T-helper 17 cell (primary cell): ENCODE measurements at places on chromosomes 4 and X. TPM values are rescaled to one million over a fixed set of nuclear protein-coding genes. Genes with fewer than 3 reads are reported as not detected.

GRCh38 chr4:180153587-180153986 is 2089.6 kb upstream of the TENM3 start:
- no peak overlapping the region for H3K27ac ChIP-seq
- no peaks in the 10 kb centered on the region for H3K36me3 ChIP-seq
- H3K4me3 ChIP-seq = no peak overlapping the region
- no peaks in the 10 kb centered on the region for H3K4me1 ChIP-seq

SATL1 gene
- total RNA-seq = not detected

DNA sequence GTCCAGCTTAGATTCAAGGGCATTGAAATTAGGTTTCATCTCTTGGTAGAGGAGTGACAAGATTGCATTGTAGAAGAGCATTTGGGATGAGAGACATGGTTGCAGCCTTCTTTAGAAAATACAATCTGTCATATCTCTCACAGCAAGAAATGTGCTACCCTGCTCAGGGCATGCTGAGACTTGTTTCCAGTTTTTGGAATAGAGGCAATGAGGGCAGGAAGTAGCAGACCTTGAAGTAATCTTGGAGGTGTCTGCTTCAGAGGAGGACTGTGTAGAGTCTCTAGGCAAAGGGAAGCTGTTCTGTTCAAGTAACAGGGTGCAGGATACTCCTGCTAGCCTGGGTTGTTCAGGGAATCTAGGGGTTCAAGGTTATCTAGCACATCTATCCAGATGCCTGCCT is 116.1 kb upstream of the ZNF827 start:
- no peak overlapping the region for H3K4me3 ChIP-seq
- peaks cover 6% of the 10 kb centered on the region for H3K27me3 ChIP-seq
- DNase-seq = no peak
- H3K4me1 ChIP-seq = peaks cover 2% of the 10 kb centered on the region

DOK7 gene
- total RNA-seq = not detected

KLF8 gene
- total RNA-seq = 20.5 TPM

GRCh38 chrX:19785647-19786046 is 101.8 kb downstream of the SH3KBP1 start:
- no peak for DNase-seq
- peaks cover 34% of the 10 kb centered on the region for H3K4me1 ChIP-seq
- no peak overlapping the region for H3K4me3 ChIP-seq
- H3K27me3 ChIP-seq = no peaks in the 10 kb centered on the region
- peak overlapping the region; percentile 51 for H3K27ac ChIP-seq

DNA sequence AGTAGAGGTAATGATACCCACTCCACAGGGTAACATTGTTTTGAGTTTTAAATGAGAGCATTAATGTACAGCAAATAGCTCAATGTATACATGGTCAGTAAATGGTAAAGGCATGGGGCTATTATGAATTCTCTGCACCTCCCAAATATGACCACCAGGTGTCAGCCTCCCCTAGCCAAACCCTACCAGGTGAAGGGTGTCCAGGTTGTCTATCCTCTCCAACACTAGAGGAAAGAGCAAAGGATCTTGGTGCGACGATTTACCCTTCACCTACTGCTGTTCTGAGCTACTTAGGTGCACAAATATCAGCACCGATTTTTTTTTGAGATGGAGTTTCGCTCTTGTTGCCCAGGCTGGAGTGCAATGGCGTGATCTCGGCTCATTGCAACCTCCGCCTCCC is 26.5 kb upstream of the XIAP start:
- H3K4me3 ChIP-seq = no peak overlapping the region
- peaks cover 3% of the 10 kb centered on the region for H3K4me1 ChIP-seq
- H3K27me3 ChIP-seq = peaks cover 6% of the 10 kb centered on the region

PDCL2 gene
- not detected for total RNA-seq

CXCL6 gene
- not detected for total RNA-seq

- H3K4me1 ChIP-seq = no peaks in the 10 kb centered on the region
- H3K4me3 ChIP-seq = no peak overlapping the region
- H3K36me3 ChIP-seq = no peaks in the 10 kb centered on the region
Observed at GRCh38 chr4:156778093-156778492, 193.5 kb downstream of the PDGFC start.

DNA sequence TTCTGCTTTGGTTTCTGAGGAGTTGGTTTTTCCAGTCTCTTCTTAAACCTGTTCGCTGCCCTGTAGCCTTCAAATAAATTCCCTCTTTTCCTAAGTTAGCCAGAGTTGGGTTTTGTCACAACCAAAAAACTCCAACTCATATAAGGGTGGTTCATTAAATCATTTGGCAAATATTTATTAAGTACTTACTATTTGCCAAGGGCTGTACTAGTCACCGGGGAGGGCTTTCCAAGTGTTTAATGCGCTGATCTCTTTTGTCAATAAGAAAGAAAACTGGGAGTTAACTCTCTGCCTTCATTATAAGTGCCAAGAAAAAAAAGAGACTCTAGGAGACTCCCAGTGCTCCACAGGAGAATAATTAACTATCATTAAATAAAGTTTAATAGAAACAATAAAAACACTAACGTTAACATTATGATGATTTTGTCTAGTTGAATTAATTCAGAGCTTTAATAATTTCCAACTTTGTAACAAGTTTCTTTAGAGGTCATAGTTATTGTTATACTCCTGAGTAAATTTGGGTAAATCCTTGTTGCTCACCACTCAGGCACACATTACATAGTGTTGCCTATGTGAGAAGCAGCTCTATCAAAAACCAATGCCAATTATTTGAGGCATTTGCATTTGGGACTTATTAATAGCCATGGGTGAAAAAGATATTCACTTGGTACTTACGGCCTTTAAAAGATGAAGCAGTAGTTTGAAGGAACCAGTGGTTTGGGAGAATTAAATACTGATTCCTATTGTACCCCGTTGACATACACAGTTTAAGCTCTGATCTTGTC is 122.5 kb upstream of the TEX13D start:
- H3K36me3 ChIP-seq = no peaks in the 10 kb centered on the region
- no peak for DNase-seq
- peaks cover 22% of the 10 kb centered on the region for H3K4me1 ChIP-seq
- H3K27me3 ChIP-seq = no peaks in the 10 kb centered on the region

DNA sequence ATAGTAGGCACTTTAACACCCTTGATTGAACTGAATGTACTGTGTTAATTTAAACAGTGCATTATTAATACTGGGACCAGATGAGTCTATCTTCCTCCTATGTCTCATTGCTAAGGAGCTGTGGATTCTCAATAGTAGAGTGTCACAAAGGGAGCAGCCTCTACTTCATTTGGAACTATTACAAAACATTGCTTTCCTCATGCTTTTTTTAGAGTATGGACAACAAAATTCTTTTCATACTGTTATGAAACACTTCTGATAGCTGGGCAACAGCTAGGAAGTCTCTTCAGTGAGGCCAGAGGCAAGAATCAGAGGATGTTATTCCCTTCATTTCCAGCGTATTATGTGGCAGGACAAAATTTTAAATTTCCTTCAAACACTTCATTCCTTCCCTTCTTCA is 160.8 kb downstream of the FBXO8 start:
- no peak overlapping the region for H3K27ac ChIP-seq
- no peak overlapping the region for H3K4me3 ChIP-seq
- no peak for DNase-seq
- H3K4me1 ChIP-seq = peaks cover 4% of the 10 kb centered on the region
- H3K36me3 ChIP-seq = no peaks in the 10 kb centered on the region

APBB2 gene
- 0.65 TPM for total RNA-seq

- DNase-seq = no peak
- peaks cover 31% of the 10 kb centered on the region for H3K27me3 ChIP-seq
- peaks cover 5% of the 10 kb centered on the region for H3K4me1 ChIP-seq
- H3K36me3 ChIP-seq = peaks cover 2% of the 10 kb centered on the region
- H3K4me3 ChIP-seq = no peak overlapping the region
Observed at GRCh38 chr4:42392436-42392835, 4.9 kb upstream of the SHISA3 start.

SLC6A14 gene
- not detected for total RNA-seq
